ENCODE measurements at places on chromosomes 3 and 15.

GRCh38 chr3:148232389-148232788 is 465.3 kb upstream of the AGTR1 start:
- no peak for DNase-seq

- DNase-seq, result no peak
Measured at GRCh38 chr3:28247286-28247685, 5.9 kb downstream of the CMC1 start.

DNA sequence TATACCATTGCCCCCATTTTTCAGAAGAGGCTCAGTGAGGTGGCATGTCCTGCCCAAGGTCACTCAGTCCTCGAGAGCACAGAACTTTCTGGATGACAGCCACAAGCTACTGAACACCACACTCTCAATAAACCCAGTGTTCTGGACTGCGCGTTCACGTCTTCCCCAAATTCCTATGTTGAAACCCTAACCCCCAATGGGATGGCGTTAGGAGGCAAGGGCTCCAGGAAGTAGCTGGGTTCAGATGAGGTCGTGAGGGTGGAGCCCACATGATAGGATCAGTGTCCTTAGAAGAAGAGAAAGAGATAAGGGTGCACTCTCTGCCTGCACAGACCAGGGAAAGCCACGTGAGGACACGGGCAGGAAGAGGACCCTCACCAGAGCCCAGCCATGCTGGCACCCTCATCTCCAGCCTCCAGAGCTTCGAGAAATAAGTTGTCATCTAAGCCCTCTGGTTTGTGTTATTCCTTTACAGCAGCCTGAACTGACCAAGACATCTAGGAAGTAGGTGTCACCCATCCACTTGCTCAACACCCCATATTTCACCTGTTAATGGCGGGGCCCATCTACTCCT is 324.0 kb downstream of the UACA start:
- no peak for DNase-seq

GRCh38 chr15:23764306-23764705 is 77.2 kb upstream of the NDN start:
- DNase-seq, result no peak

DNA sequence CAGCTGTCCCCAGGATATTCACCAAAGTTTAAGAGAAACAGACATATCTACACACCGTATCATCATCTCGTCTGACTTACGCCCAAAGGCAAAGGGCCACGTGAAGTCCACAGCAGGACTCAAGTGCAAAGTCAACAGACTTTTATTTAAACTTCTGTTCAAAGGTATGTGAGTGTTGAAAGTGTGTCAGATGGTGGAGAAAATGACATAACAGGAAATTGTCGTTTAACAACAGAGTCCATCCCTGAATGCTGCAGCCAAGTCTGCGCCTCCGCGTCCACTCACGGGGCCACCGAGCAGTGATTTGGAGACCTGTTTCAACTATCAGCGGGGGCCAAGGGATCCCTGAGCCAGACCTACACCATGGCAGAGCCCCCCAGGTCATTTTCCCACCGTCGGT is 165.6 kb downstream of the XXYLT1 start:
- no peak for DNase-seq

DNA sequence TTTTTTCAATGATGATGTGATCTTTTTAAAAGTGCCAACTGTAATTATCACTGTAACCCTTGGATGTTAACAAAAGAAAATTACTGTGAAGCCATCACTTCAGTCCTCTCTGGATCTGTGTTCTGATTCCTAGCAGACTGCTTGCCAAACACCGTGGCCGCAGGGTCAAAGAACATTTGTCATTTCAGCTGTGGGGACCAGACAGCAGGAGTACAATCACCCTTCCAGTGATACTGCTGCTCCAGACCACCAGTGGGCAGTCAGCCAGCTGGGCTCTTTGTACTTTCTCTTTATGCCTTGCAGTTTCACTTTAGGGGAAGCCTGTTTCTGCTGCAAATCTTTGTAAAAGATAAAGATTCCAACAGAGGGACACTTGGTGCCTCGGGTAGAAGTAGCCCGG is 770.0 kb downstream of the GRM7 start:
- no peak for DNase-seq
